ENCODE measurements at places on chromosomes 2 and 18.

- DNase-seq, result no peak
These were observed 220.2 kb downstream of the SUCLG1 start for GRCh38 chr2:84238907-84239306.

DNA sequence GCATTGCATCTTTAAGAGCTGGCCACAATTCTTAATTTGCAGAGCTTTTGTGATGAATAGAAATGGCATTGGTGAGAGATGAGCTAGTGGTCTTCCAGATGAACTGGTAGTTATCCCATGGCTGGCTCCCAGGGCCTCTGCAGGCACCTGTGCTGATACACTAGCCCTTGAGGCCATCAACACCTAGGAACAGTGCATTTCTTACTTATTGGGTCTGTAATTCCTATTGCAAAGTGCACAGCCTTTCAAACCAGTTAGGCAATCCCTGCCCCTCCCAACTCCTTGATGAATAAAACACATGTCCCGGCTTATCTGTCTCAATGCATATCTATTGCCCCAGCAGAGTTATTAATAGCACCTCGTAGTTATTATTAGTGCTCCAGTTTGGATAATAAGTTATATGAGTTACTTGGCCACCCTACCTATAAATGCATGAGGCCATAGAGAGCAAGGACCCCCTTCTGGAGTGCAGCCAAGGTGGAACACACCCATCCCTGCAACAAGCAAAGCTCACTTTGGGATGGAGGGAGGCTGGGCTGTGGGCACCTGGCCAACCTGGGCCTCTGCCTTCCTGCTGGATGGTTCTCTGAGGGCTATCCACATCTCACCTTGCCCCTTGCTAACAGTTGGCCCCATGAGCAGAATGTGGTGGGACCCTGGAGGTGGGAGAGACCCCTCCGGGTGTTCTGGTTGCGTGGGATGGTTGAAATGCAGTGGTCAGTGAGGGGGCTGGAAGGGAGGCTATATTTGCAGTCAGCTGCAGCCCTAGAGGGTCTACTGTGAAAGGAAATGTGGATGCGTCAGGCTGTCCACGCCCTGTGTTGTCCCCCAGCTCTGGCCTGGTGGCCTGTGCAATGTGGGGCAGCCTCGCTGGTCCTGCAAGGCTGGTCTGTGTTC lies 455.9 kb upstream of the HS6ST1 start:
- DNase-seq, result no peak

DNA sequence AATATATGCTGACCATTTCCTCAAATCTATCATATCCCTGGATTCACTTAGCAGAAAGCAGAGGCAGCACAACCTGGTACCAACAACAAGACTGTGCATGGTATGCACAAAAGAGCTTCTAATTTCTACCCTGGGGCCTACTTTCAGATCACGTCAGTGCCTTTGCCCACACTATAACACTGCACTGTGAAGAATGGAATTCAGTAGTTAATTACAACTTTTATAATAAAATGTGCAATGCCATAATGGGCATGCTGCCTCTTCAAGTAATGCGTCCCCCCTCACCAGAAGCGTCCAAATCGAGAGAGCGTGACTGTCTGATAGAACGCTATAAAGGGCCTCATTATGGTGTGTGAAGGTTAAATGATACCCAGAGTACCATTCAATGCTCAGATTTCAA lies 328.1 kb upstream of the PKDCC start:
- DNase-seq, result no peak

DNA sequence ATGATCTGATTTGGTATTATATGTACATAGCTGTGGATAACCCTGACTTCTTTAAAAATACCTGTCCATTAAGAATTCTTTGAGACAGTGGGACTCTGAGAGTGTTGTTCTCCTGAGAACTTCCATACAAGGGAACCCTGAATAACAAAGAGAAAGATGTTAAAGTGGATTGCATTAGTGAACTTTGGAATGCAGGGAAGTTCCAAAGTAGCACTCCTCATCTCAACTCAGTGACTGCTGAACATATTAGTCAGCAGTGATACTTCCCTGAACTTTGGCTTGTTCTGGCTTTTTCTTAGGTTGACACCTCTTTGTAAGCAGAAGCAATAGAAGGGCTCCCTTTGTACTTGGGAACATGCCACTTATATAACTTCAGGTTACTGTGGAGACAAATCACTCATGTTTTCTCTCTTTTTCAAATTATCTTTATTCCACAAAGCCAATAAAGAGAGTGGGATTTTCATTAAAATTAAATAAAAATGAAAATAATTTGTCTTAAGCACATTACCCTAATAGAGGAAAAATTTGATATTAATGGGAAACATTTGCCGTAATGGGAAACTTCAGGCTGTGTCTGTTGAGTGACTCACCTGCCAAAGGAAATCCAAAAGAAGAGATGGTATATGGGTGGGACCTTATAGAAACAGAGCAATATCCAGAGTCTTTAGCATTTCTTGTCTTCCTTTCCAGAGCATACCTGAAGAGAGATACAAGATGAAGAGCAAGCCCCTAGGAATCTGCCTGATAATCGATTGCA lies 33.3 kb downstream of the CFLAR start:
- no peak for DNase-seq
